H54 (cell line): ENCODE measurements at places on chromosomes 1 and 21.

DNA sequence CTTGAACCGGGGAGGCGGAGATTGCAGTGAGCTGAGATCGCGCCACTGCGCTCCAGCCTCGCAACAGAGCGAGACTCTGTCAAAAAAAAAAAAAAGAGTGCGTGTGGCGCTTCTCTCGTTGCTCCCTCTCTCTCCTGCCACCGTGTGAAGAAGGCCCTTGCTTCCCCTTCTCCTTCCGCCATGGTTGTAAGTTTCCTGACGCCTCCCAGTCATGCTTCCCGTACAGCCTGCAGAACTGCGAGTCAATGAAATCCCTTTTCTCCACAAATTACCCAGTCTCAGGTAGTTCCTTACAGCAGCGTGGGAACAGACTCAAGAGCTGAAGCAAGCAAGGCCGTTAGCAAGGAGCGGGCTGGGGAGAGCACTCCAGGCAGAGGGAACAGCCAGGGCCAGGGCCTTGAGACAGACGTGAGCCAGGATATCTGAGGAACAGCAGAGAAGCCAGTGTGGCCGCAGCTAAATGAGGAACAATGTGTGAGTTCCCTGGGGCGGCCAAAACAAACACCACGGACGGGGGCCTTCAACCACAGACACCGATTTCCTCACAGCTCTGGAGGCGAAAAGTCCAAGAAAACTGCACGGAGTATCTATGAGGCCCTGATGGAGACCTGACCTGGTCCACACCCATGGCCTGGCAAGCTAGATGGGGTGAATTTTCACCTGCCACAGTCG, 54.2 kb upstream of the ETS2 start:
- DNase-seq = no peak

DNA sequence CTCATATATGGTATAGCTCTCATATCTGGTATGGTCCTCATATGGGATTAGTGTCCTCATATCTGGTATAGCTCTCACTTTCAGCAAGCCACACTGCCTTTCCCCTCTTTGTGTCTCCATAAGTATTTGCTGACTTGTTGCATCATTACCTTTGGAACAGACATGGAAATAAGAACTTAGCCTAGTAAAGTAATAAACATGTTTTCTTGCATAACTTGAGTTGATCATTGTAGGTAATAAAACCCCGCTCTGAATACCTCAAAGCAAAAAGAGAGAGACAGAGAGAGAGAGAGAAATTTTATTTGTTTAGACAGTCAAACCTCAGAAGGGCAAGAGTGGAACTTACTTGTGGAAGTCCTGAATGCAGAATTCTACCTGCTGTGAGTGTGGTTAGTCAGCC, 170.3 kb downstream of the GREM2 start:
- no peak for DNase-seq

GRCh38 chr1:100713626-100714025, 5.9 kb upstream of the VCAM1 start:
- no peak for DNase-seq

DNA sequence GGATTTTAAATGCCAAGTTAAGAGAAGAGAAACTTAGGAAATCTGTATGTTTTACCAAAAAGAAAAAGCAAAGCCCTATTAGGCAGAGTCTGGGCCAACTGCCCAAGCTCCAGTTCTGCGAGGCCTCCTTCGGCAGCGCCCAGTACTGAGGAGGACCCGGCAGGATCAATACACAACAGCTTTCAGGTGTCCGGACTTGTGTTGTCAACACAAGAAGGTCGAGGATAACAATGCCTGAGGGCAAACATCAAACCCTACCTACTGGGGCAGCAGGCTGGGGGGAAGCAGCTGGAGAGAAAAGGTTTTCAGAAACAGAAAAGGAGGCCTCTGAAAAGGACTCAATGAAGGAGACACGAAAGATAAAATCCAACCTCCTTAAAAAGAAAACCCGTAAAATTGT, 98.1 kb upstream of the GJB5 start:
- DNase-seq = no peak

DNA sequence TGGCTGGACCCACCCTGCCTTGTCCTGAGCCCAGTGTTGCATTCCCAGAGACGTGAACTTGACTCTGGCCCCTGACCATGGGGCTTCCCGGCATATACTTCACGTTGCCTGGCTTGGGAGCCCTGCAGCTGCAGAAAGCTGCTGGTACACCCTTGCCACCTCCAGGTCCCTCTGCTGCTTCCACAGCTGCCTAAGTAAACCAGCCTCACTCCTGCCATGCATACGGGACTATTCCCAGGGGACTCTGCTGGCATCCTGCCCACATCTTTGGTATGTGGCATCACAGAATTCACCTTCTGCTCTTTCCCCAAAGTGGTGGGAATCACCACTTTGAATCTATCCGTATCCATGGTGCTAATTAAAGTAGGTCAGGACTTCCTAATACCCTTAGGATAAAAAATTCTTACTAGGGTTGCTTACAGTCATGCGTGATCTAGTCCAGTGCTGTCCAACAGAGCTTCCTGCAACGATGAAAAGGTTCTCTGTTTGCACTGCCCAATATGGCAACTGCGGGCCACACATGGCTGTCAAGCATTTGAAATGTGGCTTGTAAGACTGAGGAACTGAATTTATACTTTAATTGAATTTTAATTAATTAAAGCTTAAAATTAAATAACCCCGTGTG, 203.0 kb downstream of the GRIK3 start:
- DNase-seq = no peak

- no peak for DNase-seq
These were observed 38.6 kb downstream of the GPR3 start for GRCh38 chr1:27430903-27431600.

GRCh38 chr1:31663622-31664452, 19.2 kb upstream of the PEF1 start:
- peak; percentile 77 for DNase-seq

DNA sequence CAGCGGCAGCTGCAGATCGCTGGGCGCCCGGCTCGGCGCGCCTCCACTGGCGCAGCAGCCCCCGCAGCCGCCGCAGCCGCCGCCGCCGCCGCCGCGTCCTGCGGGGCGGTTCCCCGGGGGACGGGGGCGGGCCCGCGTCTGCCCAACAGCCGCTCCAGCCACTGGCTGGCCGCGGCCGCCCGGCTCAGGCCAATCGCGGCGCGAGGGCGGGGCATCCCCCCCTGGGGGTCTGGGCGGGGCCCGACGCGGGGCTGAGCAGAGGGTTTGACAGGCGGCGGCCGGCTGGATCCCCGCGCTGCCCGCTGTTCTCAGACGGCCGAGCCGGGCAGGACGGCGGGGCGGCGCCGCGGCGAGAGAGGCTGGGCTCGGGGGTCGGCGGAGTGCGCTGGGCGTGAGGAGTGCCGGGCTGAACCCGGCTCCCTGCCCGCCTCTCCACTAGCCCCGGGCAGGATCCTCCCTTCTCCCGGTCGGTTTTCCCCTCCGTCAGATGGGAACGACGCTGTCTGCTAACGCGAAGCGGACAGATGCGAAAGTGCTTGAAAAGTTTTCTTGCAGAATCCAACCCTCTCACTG, at the start of gene GLIS1:
TSS of gene GLIS1 (minus strand) at position 56 of the 573 bp plus-strand sequence. CDS start 1,100 bp downstream, outside the sequence.
- DNase-seq = peak; percentile 92

DNA sequence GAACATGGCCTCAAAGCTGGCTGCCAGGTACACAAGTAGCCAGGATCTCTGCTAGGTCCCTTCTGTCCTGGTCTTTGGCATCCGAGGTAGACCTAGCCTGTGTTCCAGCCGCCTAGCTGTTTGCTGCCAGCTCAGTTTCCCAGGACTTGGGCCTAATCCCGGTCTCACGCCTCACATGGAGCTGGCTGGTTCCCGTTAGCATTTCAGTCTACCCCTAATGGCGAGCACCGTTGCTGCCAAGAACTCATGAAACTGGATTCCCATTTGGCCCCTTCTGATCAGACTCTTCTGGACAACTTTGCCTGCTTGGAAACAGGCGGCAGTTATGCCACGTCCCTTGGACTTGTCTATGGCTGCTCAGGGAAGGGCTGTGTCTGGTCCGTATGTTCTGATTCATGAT, 26.2 kb upstream of the HHAT start:
- no peak for DNase-seq

DNA sequence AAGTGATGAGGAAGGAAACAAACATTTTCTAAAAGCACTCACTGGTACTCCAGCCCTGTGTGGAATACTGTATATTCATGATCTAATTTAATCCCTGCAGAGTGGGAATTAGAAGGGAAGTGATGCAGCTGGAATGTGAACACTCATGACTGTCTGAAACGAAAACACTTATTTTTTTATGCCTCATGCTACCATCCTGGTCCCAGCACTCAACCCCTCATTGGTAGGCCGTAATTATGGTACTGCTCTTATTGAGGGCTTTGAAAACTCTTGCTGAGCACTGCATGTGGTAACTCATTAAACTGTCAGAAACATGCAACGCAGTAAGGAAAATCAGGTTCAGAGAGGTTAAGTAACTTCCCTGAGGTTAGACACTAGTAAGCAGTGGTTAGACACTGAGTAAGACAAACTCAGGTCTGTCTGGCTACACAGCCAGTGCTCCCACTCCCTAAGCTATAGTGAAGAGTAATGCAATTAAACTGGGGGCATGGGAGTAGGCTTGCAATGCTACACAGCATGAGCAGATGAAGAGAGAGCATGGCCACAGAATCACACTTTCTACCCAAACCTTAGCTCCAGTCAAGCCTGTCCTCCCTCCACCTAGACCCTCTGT, 17.3 kb upstream of the TNFSF4 start:
- no peak for DNase-seq

GRCh38 chr21:34018910-34019309, 54.5 kb upstream of the MRPS6 start:
- DNase-seq = no peak

DNA sequence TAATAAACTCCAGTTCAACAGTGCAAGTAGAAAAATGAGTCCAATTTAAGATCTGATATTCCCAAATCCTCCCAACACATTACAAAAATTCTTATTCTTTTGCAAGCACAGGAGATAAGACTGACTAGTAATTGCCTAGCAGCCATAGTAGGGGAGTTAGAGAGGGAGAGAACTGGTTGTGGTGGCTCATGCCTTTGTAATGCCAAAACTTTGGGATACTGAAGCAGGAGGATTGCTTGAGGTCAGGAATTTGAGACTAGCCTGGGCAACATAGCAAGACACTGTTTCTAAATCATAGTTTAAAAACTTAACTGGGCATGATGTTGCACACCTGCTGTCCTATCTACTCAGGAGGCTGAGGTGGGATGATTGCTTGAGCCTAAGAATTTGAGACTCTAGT, 26.7 kb upstream of the PAPPA2 start:
- DNase-seq = no peak

GRCh38 chr1:20719871-20720620, 2.2 kb upstream of the KIF17 start:
- DNase-seq = no peak

DNA sequence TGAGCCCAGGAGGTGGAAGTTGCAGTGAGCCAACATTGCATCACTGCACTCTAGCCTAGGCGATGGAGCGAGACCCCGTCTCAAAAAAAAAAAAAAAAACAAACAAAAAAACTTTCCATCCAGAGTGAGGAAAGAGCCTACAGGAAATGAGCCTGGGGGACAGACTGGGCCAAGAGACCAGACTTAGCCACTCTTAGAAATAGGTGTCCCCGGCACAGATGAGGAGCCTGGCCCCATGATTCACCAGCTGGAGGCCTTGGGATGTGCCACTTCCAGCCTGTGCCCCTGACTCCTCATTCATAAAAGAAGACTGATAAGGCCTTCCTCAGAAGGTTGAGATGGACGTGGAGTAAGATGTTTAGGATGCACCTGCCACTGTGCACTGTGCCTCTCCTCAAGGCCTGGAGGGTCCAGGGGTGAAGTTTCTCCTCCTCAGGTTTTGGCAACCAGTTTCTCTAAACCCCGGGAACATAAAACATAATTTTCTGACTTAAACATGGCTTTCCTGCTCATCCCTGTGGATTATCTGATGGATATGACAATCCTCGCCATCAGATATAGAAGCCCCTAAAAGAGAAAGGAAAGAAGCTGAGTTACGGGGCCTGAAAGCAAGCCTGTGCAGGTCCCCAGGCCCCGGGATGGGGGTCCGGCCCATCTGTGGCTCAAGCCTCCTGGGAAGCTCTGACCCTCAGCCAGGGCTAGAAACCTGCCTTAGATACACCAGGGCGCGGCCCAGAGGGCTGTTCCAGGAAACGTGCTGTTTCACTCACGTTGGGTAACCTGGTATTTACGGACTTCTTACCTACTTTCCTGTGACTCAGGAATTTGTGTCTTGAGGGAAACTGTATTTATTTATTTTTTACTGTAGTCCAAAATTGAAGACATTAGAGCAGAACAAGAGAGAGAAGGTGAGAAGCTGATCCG, 26.0 kb downstream of the MX1 start:
- no peak for DNase-seq

- DNase-seq = no peak
These were observed 53.8 kb downstream of the PLPP3 start for GRCh38 chr1:56525489-56526041.

- DNase-seq = no peak
These were observed 1.0 kb upstream of the NIBAN1 start for GRCh38 chr1:184975208-184975870.

GRCh38 chr1:246518456-246519205, 11.6 kb upstream of the SMYD3 start:
- no peak for DNase-seq

- no peak for DNase-seq
These were observed 12.5 kb upstream of the AHDC1 start for GRCh38 chr1:27616441-27616840.
